Stimulated activated CD4-positive, alpha-beta T cell treated with anti-CD3 and anti-CD28 coated beads, Interleukin-1b, Interleukin-23, amount 100 ng/mL, for 4 hours (primary cell): ENCODE measurements at places on chromosomes 6 and 20.

- DNase-seq = no peak
Observed at GRCh38 chr6:119348096-119348747, 1.3 kb downstream of the MAN1A1 start.

DNA sequence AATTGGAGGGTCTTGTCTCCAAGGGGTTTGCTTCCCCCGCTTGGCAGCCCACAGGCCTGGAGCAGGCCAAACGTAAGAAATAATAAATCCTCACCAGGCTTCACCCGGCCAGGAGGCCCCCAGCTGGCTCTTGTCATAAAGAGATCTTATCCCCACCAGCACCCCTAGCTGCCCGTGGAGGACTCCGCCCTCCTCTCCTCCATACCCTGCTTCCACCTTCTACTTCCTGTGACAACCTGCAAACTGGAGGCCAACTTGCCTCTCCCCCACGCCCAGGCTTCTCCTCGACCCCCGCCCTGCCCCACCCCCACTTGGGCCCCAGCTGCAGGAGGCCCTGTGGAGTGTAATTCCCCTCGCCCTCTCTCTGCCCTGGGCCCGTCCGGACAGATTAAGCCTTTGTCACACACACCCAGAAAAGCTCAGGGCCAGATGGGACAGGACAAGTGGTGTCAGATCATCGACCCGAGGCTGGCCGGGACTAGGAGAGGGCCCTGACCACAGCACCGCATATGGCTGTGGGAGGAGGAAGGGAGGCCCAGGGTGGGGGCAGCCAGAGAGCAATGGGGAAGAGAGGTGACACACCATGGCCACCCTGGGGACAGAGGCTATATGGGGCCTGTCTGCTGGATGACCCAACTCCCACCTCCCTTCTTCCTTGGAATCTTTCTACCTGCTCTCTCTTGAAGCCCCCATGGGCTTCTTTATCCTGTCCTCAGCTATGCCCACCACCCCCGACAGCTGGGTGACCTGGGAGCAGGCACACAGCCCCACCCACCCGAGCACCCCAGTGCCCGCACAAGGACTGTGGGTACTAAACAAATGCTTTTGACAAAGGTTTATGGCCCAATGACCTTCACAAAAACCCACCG lies 3.9 kb downstream of the NOL4L start:
- no peak for DNase-seq

DNA sequence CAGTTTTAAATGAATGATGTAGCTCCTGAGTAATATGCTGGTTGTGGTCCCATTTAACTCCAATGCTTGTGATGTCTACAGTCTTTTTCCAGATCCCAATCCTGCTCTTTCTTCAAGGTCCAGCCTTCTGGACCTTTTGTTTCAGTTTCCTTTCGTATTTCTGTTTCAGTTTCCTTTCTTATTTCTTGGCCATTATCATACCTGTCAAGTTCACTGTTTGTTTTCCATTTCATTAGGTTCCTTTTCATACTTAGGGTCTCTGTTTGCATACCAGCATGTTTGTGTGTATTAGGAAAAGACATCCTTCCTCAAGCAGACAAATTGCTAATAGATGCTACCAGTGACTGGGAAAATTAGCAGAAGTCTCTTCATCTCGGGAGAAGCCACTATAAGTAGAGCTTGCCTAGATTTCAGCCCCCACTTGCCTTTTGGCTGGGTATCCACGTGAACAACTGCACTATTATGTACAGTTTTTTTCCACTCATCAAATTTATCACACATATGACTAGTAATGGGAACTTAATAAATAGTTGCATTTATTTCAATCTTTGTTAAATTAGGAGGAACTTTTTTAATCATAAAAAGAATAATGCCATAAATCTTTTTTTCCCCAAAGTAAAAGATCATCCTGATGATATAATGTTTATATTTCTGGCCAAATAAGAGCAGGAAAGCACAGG lies 583.4 kb downstream of the BCKDHB start:
- no peak for DNase-seq

GRCh38 chr20:51659491-51660050 lies 108.6 kb downstream of the ATP9A start:
- no peak for DNase-seq

DNA sequence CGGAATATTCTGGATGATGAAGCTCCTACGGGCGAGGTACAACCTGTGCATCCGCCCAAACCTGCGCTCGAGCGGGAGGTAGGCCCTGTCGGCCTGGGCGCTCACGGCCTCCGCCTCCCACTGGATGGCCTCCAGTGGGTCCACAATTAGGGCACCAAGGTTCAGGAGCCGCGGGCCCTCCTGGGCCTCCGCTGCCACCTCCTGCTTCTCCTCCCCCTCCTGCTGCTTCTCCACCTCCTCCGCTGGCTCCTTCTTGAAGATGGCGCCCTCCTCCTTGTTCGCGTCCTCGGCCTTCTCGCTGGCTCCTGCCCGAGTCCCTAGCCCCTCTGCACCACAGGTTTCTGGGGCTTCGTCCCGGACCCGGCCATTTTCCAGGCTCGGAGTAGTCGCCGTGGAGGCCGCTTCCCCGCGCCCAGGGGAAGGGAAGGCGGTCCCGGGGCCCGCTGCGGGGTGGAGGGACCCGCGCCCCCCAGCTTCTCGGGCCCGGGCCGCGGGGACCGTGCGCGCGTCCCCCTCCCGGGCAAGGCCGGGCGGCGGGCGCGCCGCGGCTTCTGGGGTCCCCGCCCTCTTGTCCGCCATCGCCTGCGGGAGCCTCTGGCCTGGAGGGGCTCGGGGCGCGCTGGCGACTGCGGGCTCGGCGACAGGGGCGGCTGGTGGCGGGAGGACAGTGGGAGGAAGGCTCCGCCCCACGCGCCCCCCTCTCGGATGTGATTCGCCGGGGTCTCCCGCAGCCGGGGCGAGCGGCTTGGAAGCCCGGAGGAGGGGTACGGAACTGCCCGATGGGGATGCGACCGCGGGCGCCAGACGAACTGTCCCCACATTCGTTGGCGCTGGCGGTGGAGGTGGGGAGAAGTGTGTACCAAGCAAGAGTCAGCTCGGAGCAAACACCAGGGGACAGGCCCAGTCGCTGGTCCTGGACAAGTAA lies 17.6 kb downstream of the PLAGL2 start:
- peak; percentile 21 for DNase-seq

DNA sequence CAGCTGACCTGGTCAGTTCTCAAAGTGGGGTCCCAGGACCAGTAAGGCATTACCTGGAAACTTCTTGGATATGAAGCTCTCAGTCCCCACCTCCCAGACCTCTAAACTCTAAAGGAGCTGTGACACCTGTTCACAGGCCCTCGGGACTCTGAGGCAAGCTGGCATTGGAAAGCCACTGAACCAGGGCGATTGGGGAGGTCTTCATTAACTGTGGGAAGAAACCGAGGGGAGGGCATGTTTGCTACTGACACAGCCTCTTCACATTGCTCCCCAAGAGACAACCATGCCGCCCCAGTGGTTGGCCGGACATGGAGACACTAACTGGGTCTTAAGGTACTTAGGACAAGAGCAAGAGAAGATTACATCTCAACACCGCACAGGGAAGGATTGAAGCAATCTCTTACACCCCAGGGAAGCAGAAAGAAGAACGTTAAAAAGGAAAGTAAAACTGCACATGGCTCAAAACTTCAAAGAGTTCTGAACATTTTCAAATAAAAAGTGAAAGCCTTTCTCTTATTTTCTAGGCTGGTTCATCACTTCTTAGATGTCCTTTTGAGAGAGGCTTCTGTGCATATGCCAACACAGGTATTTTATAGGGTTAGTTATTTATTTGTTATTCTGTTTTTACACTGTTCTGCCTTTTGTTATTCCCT lies 210.0 kb upstream of the CST7 start:
- no peak for DNase-seq

DNA sequence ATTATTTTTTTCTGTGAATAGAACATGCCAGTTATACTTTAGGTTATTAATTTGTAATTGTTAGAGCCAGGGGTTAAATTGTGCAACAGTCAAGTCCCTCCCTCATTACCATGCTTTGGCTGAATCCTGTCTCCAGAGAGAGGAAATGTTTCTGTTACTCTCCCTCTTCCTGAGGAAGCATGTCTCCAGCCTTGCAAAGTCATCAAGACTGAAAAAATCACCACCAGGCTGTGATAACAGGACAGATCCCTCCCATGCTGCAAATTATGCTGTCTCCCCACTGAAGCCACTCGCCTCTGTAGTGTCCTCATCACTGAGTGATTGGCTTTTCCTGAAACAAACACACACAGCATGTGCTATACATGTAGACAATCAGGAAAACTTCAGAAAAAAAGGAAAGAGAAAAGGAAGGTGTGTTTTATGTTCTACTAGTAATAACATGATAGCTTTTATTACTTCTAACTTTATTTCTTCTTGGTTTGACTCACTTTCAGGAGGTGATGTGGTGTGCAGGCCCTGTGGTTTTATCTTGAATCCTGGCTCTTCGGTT lies 290.0 kb upstream of the JAG1 start:
- DNase-seq = no peak

DNA sequence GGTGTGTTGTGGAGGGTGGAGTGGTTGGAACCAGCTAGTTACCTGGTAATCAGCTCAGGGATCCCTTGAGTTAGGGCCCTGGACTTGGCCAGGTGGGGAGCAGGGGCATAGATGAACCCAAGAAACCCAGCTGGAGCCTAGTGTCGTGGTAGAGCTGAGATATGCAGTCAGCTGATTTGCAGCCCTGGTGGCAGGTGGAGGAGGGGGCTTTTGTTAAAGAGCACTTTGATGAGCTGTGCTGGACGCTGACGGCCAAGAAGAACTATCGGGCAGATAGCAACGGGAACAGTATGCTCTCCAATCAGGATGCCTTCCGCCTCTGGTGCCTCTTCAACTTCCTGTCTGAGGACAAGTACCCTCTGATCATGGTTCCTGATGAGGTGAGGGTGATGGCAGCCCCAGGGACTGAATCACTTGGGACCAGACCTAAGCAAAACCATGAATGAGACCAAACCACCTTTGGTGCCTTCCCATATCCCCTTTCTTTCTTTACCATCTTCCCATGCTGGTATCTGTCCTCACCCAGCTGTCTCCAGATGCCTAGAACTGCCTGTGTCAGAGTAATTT lies 12.7 kb downstream of the DEF6 start:
- DNase-seq = no peak

- DNase-seq = no peak
Observed at GRCh38 chr6:139695361-139695760, 320.9 kb upstream of the CITED2 start.

- no peak for DNase-seq
Observed at GRCh38 chr6:42417641-42418112, 34.0 kb downstream of the TRERF1 start.

- DNase-seq = no peak
Observed at GRCh38 chr20:41072915-41073314, 44.3 kb downstream of the TOP1 start.

GRCh38 chr6:154536999-154537398 lies 26.5 kb upstream of the CNKSR3 start:
- no peak for DNase-seq

DNA sequence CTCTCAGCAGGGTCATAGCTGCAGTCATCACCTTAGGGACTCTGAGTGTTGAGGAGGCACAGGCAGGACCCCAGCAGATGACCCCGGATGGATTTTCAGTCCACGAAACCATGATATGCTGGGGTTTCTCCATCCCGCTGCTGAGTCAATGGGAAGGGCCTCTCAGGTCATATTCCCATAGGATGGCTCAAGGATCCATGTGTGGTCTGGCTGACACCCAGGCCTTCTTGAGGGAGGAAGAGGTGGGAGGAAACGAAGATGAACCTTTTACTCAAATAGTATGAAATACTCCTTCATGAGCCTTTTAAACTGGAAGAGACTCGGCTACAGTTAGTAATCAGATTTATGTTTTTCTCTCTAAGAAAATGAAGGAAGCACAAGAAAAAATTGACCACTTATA lies 10.3 kb upstream of the RALY start:
- DNase-seq = no peak

DNA sequence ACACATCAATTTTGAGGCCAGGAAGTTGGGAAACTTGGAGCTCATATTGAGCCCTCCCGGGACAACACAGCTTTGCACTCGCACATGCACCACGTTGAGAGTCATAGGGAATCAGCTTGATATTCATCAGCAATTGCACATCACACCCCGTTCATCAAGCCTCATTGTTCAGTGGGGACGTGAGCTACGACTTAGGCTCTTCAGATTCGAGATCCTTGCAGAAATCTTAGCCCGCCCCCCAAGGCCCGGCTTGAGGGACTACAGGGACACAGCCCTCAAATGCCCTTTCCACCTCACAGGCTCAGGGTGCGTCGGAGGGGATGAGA lies 93.0 kb upstream of the MAFB start:
- no peak for DNase-seq

GRCh38 chr20:48325656-48326433 lies 502.0 kb downstream of the PREX1 start:
- DNase-seq = no peak

- no peak for DNase-seq
Observed at GRCh38 chr20:53840532-53840931, 229.9 kb downstream of the BCAS1 start.

- no peak for DNase-seq
Observed at GRCh38 chr6:166032366-166033200, 135.1 kb downstream of the TBXT start.

GRCh38 chr6:27785294-27785693 lies 126.9 kb downstream of the OR2B2 start:
- DNase-seq = no peak

DNA sequence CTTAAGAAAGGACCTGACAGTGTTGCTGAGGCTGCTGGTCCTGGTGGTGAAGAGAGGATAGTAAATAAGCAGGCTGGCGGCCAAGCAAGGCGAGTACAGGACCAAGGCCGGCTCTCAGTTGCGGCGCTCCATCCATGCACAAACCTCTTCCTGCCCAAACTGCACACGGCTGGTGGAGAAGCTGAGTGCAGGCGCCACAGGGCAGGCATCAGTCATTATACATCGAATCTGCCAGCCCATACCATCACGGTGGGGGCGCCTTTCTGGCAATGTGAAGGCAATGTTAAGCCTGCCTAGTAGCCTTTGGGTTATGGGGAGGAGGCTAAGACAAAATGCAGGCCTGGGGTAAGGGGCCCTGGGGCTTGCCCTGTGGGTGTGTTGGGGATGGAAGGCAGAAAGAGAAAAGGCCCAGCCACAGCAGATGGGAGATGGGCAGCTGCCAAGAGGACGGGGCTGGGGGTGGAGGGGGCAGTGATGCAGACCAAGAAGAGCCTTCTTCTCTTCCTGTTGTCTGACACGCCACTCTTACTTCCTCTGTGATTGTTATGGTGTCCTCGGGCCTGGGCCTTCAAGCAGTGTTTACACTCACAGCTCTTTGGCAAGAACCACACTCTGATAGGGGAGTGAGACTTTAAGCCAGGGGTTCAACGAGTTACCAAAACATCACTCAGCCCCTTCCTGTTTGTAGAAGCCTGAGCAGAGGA lies 20.3 kb upstream of the KCNK16 start:
- no peak for DNase-seq

DNA sequence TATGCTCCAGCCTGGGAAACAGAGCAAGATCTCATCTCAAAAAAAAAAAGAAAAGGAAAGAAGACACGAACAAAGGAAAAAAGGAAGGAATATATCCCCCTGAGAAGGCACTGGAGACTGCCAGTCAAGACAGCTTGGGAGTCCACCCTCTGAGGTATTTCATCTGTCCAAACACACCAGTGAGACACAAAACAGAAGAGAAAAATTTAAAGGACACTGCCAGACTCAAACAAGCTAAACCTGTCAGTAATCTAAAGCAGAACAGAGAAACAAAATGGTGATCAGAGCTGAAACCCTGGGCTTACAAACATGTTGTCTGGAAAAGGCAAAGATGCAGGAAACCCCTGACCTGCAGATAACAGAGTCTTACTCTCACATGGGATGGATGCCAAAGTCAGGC lies 114.9 kb downstream of the DCDC2 start:
- DNase-seq = no peak

GRCh38 chr6:43361269-43361668 lies 8.2 kb downstream of the ZNF318 start:
- DNase-seq = no peak

GRCh38 chr6:12506159-12506558 lies 210.4 kb upstream of the PHACTR1 start:
- DNase-seq = no peak

- no peak for DNase-seq
Observed at GRCh38 chr6:117008618-117009017, 131.6 kb downstream of the RFX6 start.
